T-helper 2 cell treated with Interferon-gamma antibody and Interleukin-4, amounts not matched to agents 5 μg/mL and 100 μg/mL, for 36 hours (primary cell): ENCODE measurements at places on chromosomes 3 and 15.

- no peak overlapping the region for H3K27ac ChIP-seq
- H3K36me3 ChIP-seq: no peaks in the 10 kb centered on the region
- DNase-seq: no peak
- H3K4me1 ChIP-seq: no peaks in the 10 kb centered on the region
Observed at GRCh38 chr15:79176151-79176550, 85.6 kb upstream of the RASGRF1 start.

GRCh38 chr3:25648925-25649830 is 15.5 kb downstream of the TOP2B start:
- H3K4me1 ChIP-seq: peaks cover 28% of the 10 kb centered on the region
- no peaks in the 10 kb centered on the region for H3K27me3 ChIP-seq
- H3K36me3 ChIP-seq: peaks cover 38% of the 10 kb centered on the region
- H3K27ac ChIP-seq: no peak overlapping the region
- DNase-seq: no peak
- H3K4me3 ChIP-seq: no peak overlapping the region

GRCh38 chr3:43389388-43390254 is 103.3 kb downstream of the SNRK start:
- peaks cover 10% of the 10 kb centered on the region for H3K27me3 ChIP-seq
- peak overlapping the region; percentile 75 for H3K4me3 ChIP-seq
- peak overlapping the region; percentile 96 for H3K27ac ChIP-seq
- peaks cover 41% of the 10 kb centered on the region for H3K4me1 ChIP-seq
- peak; percentile 79 for DNase-seq

DNA sequence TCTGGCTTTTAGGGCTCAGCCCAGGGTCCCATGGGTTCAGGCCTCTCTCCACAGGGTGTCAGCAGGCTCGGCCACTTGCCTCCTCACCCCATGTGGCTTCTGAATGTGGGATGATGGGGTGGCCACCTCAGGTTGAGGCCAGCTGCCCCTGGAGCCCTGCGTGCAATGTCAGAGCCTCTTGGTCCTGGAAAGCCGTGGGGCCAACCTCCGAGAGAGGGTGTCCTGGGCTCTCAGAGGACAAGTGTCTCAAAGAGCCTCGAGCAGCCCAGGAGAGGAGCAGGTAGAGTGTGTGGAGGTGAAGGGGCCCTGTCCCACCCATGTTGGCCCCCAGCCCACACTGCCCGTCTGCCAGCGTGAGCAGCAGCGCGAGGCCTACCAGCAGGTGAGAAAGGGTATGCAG is 86.0 kb downstream of the PLXNA1 start:
- no peaks in the 10 kb centered on the region for H3K27me3 ChIP-seq
- no peaks in the 10 kb centered on the region for H3K36me3 ChIP-seq
- H3K4me1 ChIP-seq: no peaks in the 10 kb centered on the region
- no peak overlapping the region for H3K4me3 ChIP-seq
- no peak for DNase-seq

DNA sequence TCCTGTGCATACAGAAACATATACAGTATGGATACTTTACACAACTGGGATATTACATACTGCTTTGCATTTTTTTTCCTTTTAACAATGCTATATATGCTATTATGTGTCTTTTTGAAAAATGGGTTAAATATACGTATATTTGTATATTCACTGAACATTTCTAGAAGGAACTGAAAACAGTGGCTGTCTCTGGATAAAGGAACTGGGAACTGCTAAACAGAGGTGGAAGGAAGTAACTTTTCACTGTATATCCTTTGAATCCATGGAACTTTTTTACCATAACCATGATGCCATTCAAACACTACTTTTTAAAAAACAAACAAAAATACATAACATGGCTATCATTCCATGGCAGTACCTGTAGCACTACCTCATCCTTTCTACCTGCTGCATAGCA is 1.8 kb downstream of the MTFMT start:
- peaks cover 19% of the 10 kb centered on the region for H3K36me3 ChIP-seq
- DNase-seq: no peak
- peak overlapping the region; percentile 99 for H3K4me3 ChIP-seq
- H3K27ac ChIP-seq: no peak overlapping the region
- H3K4me1 ChIP-seq: peaks cover 10% of the 10 kb centered on the region

GRCh38 chr3:24802614-24803013 is 308.0 kb upstream of the THRB start:
- no peaks in the 10 kb centered on the region for H3K36me3 ChIP-seq
- H3K4me1 ChIP-seq: no peaks in the 10 kb centered on the region
- DNase-seq: no peak
- H3K27me3 ChIP-seq: no peaks in the 10 kb centered on the region

DNA sequence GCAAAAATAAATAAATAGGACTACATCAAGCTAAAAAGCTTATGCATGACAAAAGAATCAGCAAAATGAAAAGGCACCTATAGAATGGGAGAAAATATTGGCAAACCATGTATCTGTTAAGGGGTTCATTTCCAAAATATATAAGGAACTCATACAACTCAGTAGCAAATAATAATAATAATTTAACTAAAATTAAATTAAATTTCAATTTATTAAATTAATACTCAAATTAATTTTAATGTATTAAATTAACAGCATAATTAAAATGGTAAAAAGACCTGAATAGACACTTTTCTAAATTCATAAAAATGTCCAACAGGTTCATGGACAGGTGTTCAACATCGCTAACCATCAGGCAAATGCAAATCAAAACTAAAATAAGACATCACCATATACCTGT is 34.0 kb upstream of the THBS1 start:
- H3K36me3 ChIP-seq: no peaks in the 10 kb centered on the region
- peaks cover 13% of the 10 kb centered on the region for H3K27me3 ChIP-seq
- H3K27ac ChIP-seq: no peak overlapping the region
- H3K4me1 ChIP-seq: no peaks in the 10 kb centered on the region
- DNase-seq: no peak
- H3K4me3 ChIP-seq: no peak overlapping the region

GRCh38 chr3:99286266-99286845 is 352.0 kb upstream of the COL8A1 start:
- H3K27me3 ChIP-seq: no peaks in the 10 kb centered on the region
- no peaks in the 10 kb centered on the region for H3K36me3 ChIP-seq
- no peaks in the 10 kb centered on the region for H3K4me1 ChIP-seq
- no peak overlapping the region for H3K27ac ChIP-seq
- no peak overlapping the region for H3K4me3 ChIP-seq

GRCh38 chr15:89338036-89338435 is 3.4 kb upstream of the POLG start:
- H3K36me3 ChIP-seq: peaks cover 3% of the 10 kb centered on the region
- H3K27me3 ChIP-seq: peaks cover 20% of the 10 kb centered on the region
- peaks cover 20% of the 10 kb centered on the region for H3K4me1 ChIP-seq
- peak overlapping the region; percentile 21 for H3K4me3 ChIP-seq

- H3K27ac ChIP-seq: peak overlapping the region; percentile 31
- no peak overlapping the region for H3K4me3 ChIP-seq
- H3K36me3 ChIP-seq: peaks cover 14% of the 10 kb centered on the region
- H3K4me1 ChIP-seq: no peaks in the 10 kb centered on the region
Observed at GRCh38 chr15:85751291-85752123, 43.2 kb downstream of the KLHL25 start.
